ENCODE measurements at places on chromosomes 11 and 22. TPM values are rescaled to one million over a fixed set of nuclear protein-coding genes. Genes with fewer than 3 reads are reported as not detected.

DNA sequence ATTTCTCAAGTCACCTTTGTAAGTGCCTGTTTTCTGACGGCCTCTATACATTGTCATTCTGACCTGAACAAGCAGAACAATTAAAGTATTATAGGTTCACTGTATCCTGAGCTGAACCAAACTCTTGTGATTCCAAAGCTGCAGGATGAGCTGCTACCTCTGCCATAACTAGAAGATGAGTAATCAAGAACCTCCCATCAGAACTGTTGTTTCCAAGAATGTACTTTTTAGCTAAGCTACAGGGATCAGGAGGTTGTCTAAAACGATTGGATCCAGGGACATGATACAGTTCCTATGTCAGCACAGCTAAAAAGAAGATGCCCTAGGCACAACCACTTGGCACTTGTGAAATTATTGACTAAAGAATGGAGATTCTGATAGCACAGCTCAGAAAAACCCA, 288.4 kb upstream of the CCDC90B start:
- DNase-seq, result no peak

DNA sequence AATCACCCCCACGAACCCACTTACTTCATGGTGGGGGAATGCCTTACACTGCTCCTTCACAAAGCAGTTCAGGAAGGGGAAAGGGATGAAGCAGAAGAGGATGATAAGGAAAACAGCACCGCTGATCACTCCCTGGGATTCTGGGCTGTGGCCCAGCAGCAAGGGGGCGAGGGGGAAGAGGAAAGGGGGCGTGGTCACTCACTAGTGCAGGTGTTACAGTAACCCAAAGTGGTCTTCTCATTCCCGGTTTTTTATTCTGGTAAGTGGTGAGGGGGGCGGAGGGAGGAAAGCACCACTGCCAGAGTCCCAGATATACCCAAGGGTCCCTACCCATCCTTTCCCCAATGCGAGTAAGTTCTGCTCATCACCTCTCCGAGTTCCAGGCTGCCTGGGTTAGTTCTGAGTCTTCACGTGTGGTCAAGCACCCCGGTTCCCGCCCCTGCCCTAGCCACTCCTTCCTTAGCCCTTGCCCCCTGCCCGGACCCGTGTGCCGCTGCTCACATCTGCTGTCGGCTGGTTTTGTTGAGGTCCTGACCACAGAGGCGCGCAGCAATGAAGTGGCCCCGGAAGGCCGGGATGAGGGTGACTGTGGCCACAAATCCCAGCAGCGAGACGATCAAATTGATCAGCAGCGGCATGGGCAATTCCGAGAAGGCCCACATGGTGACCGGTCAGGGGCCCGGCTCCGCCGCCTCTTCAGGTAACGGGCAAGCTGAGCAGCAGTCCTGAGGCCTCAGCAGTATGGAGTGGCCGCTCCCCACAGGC, 477 bp downstream of the DPAGT1 start:
- DNase-seq, result peak; percentile 44

DNA sequence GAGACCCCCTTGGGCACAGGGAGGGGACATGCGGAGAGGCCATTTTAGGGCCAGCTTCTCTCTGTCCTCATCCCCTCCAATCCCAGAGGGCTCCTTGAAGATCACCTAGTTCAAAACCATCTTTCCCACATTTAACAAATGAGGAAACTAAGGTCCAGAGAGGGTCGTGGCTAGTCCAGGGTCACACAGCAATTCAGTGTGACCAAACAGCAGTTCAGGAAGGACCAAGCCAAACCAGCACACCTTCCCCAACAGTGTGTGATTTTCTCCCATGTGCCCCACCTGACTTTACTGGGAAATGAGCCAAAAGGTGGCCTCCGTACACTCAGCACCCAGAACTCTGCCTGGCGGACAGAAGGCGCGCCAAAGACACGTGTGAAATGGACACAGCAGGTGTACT, 51.3 kb downstream of the CACNA1I start:
- DNase-seq, result no peak

PNPLA3 gene
- total RNA-seq, result not detected

DNA sequence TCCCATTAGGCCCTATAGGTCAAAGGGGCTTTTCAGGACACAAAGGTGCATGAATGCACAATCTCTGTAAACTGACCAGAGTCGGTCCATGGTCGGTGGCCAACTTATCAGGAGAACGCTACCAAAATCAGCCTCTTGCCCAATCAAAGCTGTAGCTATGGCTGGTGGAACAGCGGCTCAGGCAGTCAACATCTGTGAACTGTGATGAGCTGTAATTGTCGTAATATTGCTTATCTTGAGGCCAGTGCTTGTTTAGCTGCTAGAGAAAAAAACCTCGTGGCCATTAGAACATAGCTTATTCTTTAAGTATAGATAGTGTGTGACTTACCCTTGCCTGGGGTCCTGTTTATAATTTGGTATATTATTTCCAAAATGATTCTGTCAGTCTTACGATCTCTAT, 14.4 kb upstream of the CHST1 start:
- no peak for DNase-seq

GRCh38 chr22:22720201-22720723, 75.8 kb downstream of the GGTLC2 start:
- peak; percentile 35 for DNase-seq

DNA sequence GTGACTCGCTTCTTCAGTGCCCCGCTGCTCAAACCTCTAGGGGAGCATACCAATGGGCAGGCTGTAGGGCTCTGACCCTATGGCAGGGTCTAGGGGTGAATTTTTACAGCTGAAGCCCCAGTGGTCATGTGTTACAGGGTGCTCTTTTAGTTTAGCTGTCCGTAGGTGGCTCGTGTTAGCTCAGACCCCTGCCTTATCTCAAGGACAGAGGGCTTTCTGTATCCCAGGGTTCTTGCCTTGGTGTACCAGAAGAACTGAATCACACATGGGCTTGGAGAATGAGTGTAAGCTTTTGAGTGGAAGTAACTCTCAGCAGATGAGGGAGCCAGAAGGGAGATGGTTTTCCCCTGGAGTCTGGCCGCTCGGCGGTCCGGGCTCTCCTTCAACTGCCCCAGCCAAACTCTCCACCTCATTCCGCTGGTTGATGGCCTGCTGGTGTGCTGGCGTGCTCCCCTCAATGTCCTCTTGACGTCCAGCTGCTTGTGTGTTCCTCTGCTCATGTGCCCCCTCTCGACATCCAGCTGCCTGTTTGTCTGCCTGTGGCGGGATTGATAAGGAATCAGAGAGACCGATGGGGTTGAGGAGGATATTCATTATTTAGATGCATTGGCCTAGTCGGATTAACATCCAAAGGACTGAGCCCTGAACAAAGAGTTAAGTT, 37.5 kb downstream of the BIRC2 start:
- no peak for DNase-seq

GRCh38 chr11:69241075-69241740, 52.7 kb upstream of the MYEOV start:
- DNase-seq, result no peak

OR2AG1 gene
- total RNA-seq, result not detected

GGT5 gene
- 15.4 TPM for total RNA-seq

DNA sequence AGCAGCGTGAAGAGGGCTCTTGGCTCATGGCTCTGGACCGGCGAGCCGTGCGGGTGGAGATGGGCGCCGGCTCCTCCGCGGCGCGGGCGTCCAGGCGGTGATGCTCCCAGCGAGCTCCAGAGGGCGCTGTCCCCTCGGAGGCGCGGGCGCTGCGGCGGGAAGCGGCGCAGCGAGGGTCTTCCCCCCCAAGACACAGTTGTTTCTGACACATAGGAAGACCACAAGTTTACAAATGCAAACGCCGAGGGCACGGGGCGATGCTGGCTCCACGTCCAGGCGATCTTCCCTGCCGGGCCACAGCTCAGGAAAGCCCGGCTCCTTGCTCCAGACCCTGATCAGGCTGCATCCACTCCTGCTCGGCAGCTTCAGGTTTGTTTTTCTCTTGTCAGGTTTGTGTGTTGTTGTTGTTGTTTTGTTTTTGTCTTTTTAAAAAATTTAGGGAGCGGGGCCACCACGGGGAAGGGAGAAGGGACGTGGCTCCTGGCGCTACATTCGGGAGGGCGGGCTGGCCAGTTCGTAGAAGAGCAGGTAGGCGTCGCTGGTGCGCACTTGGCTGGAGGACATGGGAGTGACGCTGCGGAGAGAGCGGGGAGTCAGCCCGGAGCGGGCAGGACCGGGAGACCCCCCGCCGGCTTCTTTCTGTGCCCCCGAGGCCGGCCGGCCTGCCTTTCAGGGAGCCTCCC, 10.0 kb upstream of the MFRP start:
- peak; percentile 86 for DNase-seq

GRCh38 chr11:117979481-117980211, 6.5 kb upstream of the IL10RA start:
- no peak for DNase-seq

DNA sequence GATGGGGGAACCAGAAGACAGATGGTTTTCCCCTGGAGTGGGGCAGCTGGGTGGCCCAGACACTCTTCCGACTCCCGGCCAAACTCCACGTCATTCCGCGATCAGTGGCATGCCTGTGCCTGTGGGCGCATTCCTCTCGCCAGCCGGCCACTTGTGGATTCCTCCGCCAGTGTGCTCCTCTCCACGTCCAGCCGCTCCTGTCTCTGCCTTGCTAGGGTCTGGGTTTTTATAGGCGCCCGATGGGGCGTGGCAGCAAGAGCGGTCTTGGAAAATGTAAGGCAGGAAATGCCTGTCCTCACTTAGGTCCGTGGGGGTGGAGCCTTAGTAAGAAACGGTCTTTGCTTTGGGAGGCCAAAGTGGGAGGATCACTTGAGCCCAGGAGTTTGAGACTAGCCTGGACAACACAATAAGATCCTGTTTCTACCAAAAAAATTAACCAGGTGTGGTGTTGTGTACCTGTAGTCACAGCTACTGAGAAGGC, 81.6 kb upstream of the SEPTIN5 start:
- DNase-seq, result no peak

GAS2 gene
- not detected for total RNA-seq

- no peak for DNase-seq
Measured at GRCh38 chr11:73313652-73314051, 5.6 kb downstream of the ARHGEF17 start.

SPON1 gene
- total RNA-seq, result 57.9 TPM

GRCh38 chr11:961921-962320, 36.3 kb downstream of the AP2A2 start:
- DNase-seq, result no peak

- DNase-seq, result no peak
Measured at GRCh38 chr22:49869845-49870712, 16.4 kb downstream of the ZBED4 start.

- DNase-seq, result no peak
Measured at GRCh38 chr22:45640291-45640940, 31.2 kb upstream of the ATXN10 start.

DNA sequence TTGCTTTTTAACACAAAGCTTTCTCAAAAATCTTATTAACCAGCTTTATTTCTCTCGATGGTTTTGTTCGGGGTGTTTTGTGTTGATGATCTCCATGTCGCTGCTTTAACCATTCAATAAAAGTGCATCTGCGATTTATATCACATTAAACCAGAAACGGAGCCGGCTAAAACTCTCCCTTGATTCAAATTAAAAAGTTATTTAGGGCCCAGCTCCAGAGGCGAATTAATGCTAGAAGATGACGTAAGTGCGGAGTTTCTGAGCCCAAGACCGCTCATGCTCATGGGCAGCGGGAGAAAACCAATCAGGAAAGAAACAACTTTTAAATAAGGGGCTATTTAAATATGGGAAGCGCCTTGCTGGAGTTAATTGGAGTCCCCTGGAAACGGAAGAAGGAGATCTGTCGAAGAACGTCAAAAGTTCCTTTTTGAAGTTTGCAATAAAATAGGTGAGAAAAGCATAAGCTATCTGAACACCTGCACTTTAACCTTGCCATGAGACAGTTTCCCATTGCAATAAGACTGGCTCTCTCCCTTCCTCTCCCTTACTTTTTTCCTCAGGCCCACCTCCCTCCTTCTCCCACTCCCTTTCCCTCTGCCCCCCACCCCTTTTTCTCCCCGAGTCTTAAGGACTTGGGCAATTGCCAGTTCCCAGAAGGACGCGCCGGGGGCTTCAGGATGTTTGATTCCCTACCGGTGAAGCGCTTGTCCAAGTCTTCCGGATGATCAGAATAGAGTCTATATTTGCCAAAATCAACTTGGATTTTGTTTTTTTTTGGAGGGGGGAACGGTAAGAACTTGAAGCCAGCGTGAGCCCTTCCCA, 1.9 kb upstream of the DBX1 start:
- DNase-seq, result no peak

MCAT gene
- 22.9 TPM for total RNA-seq

DNA sequence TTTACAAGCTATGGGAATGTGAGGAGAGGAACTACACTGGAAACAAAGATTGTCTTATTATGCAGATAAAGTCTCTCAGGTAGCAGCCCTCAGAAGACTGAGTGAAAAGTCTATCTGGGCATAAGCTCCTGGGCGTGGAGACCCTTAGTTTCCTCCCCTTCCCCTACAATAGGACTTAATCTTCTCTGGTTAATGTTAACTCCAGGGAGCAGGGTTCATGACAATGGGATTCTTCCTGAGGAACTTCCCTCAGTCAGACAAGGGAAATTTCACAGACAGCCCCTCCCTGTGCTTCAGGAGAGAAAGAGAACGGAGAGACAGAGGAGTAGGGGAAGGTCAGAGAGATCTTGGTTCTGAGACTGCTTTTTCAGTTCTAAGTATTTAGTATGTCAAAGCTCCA, 1428.6 kb downstream of the LRRC4C start:
- no peak for DNase-seq

- DNase-seq, result peak; percentile 80
Measured at GRCh38 chr11:3091846-3092602, 34.8 kb upstream of the CARS1 start.

CCDC15 gene
- 0.82 TPM for total RNA-seq

P2RY6 gene
- total RNA-seq, result not detected

DNA sequence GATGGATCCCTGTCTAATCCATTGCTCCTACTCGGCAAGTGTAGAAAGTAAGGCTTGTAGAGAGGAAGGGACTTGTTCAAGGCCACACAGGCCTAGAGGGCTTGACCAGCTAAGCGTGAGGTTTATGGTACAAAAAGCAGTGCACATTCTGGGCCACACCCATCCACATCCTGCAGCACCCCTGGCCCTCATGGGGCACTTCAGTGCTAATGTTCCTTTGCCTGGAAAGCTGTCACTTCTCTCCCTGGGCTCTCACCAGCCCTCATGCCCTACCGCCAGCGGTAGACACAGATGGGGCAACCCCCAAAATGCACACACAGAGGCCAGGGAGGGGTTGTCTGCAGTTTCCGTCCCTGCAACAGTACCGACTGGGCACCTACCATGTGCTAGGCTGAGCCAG, 7.1 kb upstream of the MGAT3 start:
- no peak for DNase-seq

DNA sequence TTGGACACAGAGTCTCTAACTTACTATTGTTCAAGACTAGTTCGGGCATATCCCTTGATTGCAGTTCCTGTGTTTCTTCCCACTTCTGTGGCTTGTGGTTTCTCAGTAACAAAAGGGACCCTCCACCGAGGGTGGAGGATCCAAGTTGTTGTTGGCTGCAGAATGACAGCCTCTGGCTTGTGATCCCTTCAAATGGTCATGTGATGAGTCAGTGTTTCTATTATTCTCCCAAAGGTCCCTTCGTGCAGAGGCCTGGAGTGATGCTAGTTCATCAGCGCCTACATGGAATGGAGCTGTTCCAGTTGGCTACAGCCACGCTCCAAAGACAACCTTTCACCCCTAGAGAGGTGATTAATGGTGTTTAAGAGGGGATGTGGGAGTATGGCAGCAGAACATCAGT, 2.6 kb upstream of the VWCE start:
- no peak for DNase-seq

- no peak for DNase-seq
Measured at GRCh38 chr11:9495803-9496514, 35.1 kb downstream of the ZNF143 start.

SCGB1A1 gene
- total RNA-seq, result not detected

PTGDR2 gene
- 3.5 TPM for total RNA-seq

GRCh38 chr11:26025676-26026075, 306.3 kb upstream of the ANO3 start:
- DNase-seq, result no peak

Data from transverse colon (tissue), 4 donors.